PC-3 (cell line): ENCODE measurements at places on chromosomes 5 and 9.
A peak's percentile ranks its signal among the peaks of the same experiment; 100 is the strongest.

- no peak for DNase-seq
Measured at GRCh38 chr9:122168356-122168755, 8.6 kb downstream of the MORN5 start.

DNA sequence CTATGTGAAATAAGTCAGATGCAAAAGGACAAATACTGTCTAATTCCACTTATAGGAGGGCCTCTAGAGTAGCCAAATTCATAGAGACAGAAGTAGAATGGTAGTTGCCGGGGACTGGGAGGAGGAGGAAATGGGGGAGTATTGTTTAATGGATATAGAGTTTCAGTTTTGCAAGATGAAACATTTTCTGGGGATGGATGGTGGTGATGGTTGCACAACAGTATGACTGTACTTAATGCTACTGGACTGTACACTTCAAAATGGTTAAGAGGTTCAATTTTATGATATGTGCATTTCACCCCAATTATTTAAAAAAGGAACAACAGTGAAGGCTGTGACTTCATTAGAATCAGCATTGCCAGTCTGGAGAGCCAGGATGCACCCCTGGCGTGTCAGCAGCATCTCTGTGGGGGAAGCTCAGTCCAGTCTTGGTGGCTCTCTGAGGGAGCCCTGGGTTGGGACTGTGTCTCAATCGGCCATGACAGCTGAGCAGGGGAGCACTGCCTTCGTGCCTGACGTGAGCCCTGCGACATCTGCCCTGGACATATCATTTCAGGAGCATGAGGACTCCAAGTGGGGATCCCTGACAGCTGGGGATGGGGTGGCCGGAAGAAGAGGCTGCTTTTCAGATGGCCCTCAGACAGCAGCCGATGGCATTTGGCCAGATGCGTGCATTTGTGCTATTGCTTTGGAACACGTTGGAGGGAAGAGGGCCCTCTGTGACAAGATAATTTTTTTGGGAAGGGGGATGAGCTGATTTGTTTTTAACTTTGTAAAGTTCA, 130.8 kb upstream of the STC2 start:
- peak; percentile 55 for DNase-seq

DNA sequence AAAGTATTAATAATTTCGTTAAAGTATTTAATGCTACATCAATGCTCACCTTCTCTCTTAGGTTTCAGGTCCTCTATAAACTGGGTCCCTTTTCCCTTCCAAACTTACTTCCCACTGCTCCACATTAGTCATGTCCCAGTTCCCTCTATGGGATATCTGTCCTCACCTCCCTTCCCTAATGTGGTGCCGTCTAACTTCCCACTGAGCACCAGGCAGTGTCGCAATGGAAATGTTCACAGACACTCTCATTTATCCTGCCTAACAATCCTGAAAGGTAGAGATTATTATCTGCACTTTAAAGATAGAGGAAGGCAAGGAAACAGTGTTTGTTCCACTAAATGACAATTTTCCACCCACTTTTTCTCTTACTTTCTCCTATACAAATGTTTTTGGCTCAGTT, 329.7 kb downstream of the CWC27 start:
- no peak for DNase-seq

DNA sequence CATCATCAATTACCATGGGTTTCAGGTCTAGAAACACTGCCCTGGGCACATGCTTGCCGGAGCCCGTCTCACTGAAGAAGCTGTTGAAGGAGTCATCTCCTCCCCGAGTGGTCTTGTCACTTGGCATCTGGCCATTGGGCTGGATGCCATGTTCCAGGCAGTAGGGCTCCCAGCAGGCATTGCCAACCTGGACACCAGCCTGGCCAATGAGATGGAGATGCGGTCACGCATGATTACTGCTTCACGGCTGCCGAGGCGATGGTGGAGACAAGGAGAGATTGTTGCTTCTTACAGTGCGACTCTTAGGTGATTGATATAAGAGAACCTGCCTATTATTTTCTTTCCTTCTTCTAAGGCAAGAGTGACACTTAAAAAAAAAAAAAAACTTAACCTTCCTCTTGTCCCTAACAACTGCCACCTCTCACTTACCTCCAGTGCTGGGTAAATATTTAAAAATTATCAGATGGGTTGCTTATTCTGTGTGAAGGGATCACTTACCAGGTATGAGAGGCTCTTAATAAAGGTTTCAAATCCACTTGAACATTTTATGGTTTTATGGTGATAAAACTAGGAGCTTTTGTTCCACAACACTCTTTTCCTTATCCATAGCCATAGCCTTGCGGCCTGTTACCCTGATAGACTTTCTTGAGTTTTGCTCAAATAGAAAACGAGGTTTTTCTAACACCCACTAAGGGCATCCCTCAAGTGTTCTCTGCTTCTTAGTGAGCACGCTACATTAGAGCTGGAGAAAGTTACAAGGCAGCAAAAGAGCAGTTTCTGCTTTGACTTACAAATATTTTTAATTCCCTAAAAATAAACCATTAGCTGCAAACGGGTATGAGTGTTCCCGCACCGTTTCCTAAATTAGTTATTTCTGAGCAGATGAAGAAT, 41.2 kb downstream of the NIM1K start:
- no peak for DNase-seq

DNA sequence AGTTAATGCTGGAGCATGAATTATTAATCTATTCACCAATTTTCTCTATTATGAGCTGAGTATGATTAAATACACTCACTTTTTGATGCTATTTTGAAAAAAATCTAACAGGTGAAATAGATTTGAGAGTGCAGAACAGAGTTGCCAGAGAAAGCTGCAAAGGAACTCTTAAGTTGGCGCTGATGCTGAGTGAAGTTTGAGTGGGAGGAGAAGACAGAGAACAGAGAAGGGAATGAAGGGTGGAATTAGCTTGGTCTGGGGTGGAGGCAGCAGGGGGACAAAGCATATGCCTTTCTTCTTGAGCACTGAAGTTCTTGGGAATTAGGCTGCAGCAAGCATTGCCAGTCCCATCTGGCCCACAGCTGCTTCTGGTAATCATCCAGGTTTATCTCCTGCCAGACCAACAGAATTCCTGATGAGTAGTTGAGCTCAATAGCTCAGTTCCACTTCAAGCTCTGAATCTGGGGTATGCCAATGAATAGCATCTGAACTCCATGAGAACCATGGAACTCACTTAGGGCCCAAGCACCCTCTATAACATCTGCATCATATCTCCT, 290.1 kb downstream of the HINT1 start:
- DNase-seq, result no peak
